Cardiac muscle cell (in vitro differentiated cells and primary cell): ENCODE measurements at places on chromosomes 2 and 18. TPM values are rescaled to one million over a fixed set of nuclear protein-coding genes. Genes with fewer than 3 reads are reported as not detected.

CHST9 gene
- 0.04 and 0.36 TPM in 2 replicates for total RNA-seq

AMER3 gene
- 0.25 and 1.2 TPM in 2 replicates for total RNA-seq

MBD5 gene
- 17.7 and 44.5 TPM in 2 replicates for total RNA-seq

SH2D6 gene
- total RNA-seq, result not detected in 2 replicates

RFTN2 gene
- total RNA-seq, result 2.8 and 8.3 TPM in 2 replicates

TUBA3E gene
- total RNA-seq, result not detected in 2 replicates

C2orf15 gene
- 2.3 and 2.4 TPM in 2 replicates for total RNA-seq

- DNase-seq, result no peak
- no peaks in the 10 kb centered on the region for H3K4me1 ChIP-seq
- H3K27me3 ChIP-seq, result no peaks in the 10 kb centered on the region
- no peaks in the 10 kb centered on the region for H3K36me3 ChIP-seq
These were observed 297.7 kb downstream of the SATB2 start for GRCh38 chr2:199160081-199160480.

DNA sequence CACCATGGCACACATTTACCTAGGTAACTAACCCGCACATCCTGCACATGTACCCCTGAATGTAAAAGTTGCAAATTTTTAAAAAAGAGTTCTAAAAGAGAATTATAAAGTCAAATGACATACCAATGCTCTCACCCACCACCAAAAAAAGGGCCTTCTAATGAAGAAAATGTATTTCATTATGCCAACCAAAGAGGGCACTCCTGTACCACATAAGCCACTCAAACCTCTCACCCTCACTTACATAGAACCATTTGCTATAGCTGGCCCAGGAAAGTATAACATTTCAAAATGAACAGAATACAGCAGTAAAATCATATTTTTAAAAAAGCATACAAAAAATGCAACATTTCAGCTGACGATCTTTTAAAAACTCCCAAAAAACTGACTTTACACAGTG lies 241.5 kb upstream of the PKDCC start:
- no peak overlapping the region for H3K27ac ChIP-seq
- no peaks in the 10 kb centered on the region for H3K36me3 ChIP-seq
- no peaks in the 10 kb centered on the region for H3K4me1 ChIP-seq
- no peak overlapping the region for H3K4me3 ChIP-seq
- H3K27me3 ChIP-seq, result no peaks in the 10 kb centered on the region
- no peak for DNase-seq

DNA sequence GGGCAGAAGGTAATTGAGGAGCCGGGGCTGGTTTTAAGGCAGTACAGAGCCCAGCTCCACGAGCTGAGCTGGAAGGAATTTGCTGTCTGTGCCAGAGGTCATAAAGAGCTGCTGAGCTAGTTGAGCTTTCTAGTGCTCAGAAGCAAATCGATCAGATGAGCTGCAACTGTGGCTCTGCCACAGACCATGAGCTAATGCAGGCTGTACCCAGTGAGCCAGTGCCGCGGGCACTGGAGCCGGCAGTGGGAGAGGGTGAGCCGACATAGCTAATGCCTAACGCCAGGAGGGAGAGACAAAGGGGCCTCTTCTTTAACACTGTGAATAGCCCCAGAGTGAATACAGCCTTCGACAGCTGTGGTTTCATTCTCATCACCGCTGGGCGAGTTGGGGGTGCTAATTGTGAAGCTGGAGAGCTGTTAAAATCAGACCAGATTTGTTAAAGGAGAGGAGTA lies 410.1 kb upstream of the TCF4 start:
- H3K4me3 ChIP-seq, result no peak overlapping the region
- no peaks in the 10 kb centered on the region for H3K4me1 ChIP-seq
- no peaks in the 10 kb centered on the region for H3K27me3 ChIP-seq
- no peak overlapping the region for H3K27ac ChIP-seq
- DNase-seq, result peak; percentile 19
- no peaks in the 10 kb centered on the region for H3K36me3 ChIP-seq

GRCh38 chr18:71995904-71996465 lies 548.2 kb downstream of the CBLN2 start:
- no peak for DNase-seq
- no peak overlapping the region for H3K27ac ChIP-seq
- H3K36me3 ChIP-seq, result no peaks in the 10 kb centered on the region
- no peaks in the 10 kb centered on the region for H3K4me1 ChIP-seq

DNA sequence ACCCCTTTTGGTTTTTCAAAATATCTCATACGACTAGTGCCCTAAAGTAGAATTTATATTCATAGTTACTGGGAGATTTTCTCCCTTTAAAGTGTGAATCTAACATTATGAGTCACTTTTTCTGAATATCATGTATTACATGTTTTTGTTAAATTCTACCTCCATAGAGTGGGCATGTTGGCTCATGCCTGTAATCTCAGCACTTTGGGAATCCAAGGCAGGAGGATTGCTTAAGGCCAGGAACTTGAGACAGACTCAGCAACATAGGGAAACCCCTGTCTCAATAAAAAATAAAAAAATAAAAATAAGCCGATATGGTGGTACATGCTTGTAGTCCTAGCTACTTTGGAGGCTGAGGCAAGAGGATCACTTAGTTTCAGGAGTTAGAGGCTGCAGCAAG lies 45.3 kb upstream of the UNC80 start:
- H3K27ac ChIP-seq, result no peak overlapping the region
- no peak for DNase-seq
- H3K4me1 ChIP-seq, result no peaks in the 10 kb centered on the region
- H3K36me3 ChIP-seq, result no peaks in the 10 kb centered on the region
- H3K27me3 ChIP-seq, result no peaks in the 10 kb centered on the region

DNA sequence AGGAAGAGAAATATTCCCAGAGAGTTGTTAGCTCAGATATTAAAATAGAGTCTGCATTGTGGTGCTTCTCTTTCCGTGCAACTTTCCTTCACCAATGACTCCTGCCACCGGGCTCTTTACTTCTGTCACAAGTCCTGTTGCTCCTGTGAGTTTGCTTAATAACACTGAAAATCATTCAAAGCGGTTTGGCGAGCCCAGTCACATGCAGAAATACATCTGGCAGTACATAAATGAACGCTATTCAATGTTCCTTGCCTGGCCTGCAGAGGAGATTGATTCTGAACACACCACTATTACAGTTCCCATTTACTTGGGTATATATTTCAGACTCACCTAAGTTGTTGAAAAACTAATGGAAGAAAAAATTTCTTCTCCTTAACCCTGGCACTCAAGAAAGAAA lies 276.6 kb downstream of the ZNF521 start:
- no peaks in the 10 kb centered on the region for H3K36me3 ChIP-seq
- DNase-seq, result no peak
- peak overlapping the region; percentile 2 for H3K27ac ChIP-seq
- H3K4me3 ChIP-seq, result no peak overlapping the region
- H3K4me1 ChIP-seq, result peaks cover 44% of the 10 kb centered on the region
- no peaks in the 10 kb centered on the region for H3K27me3 ChIP-seq

DNA sequence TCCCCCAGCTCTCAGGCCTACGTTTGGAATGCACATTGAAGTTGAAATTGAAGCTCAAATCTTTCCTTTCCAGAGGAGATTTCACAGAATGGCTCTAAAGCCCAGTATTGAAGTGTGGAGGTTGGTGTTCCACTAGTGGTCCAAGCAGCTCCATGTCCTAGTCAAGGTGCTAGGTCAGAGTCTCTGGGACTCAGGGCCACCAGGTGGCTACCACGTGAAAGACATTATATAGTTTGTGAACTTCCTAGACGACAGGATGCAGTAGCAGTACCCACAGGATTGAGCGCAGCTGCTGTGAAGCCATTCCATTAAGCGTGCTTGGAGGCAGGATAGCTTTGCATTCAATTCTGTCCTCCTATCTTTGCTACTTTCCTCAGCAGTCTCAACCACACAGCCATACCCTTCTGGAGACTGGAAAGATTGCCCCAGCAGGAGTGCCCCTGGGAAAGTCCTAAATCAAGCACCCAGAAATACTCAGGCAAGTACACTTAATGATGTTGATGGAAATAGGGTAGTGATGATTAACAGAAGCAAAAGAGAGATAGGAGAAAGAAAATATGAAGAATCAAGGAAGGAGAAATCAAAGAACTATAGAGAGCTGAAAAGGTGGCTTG lies 4.7 kb upstream of the TGFA start:
- no peaks in the 10 kb centered on the region for H3K36me3 ChIP-seq
- no peak overlapping the region for H3K4me3 ChIP-seq
- DNase-seq, result no peak

DNA sequence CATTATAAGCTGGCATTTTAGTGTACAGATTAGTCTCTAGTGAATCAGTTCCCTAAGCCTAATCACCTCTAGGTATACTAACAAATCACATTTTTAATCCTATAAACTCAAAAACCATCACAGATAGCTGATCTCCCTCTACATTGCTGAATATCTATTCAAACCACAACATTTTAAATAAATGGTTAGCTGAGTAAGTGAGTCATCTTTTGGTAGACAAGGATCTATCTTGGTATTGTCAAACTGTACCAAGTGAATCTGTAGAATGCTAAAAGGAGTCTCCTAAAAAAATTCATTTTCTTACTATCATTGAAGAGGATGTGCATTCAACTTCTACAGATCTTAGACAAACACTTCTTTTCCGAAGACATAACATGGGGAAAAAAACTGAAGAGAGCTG lies 40.7 kb downstream of the INO80D start:
- no peak overlapping the region for H3K27ac ChIP-seq
- H3K4me3 ChIP-seq, result no peak overlapping the region
- no peaks in the 10 kb centered on the region for H3K27me3 ChIP-seq
- peaks cover 5% of the 10 kb centered on the region for H3K36me3 ChIP-seq
- H3K4me1 ChIP-seq, result no peaks in the 10 kb centered on the region

- H3K36me3 ChIP-seq, result no peaks in the 10 kb centered on the region
- H3K4me3 ChIP-seq, result no peak overlapping the region
- peaks cover 47% of the 10 kb centered on the region for H3K4me1 ChIP-seq
- no peak for DNase-seq
- H3K27ac ChIP-seq, result no peak overlapping the region
These were observed 74.2 kb upstream of the SERTAD2 start for GRCh38 chr2:64727843-64728463.

GRCh38 chr2:47134386-47135090 lies 20.6 kb downstream of the STPG4 start:
- H3K27me3 ChIP-seq, result no peaks in the 10 kb centered on the region
- no peak overlapping the region for H3K27ac ChIP-seq
- no peak for DNase-seq
- no peak overlapping the region for H3K4me3 ChIP-seq
- no peaks in the 10 kb centered on the region for H3K4me1 ChIP-seq

DNA sequence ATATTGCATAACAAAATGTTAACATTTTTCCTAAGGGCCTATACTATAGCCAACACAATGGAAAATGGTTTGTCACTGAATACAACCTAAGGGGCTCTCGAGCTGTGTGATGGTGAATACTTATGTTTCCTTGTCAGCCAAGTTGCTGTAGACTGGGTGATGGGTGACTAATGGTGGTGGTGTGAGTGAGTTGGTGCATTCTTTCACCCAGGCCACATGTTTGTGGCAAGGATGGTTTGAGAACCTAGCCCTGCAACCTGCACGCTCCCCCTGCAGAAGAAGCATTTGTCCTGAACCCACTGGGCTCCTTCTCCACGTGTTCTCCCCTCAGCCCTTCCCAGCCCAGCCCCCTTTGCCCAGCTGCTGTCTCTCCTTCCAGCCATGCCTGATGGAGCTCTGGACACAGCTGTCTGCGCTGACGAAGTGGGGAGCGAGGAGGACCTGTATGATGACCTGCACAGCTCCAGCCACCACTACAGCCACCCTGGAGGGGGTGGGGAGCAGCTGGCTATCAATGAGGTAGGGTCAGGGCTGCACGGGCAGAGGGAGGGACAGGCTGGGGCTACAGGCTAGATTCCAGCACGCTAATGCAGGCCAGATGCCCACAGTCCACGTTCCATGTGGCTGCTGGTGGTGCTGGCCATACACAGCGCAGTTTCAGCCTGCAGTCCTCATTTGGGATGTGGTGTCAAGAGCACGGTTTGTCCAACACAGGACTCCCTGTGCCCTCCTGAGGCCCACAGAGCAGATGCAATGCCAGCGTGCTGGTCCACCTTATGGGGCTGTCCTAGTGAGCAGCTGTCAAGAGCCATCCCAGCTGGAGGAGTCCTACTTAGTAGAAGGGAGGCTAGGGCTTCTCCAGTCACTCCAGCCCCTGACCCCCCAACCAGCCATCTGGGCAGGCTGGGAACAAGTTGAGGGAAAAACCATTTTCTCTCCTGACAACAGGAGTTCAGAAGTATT lies 65.4 kb downstream of the FAM168B start:
- H3K27me3 ChIP-seq, result no peaks in the 10 kb centered on the region
- no peak overlapping the region for H3K4me3 ChIP-seq
- H3K36me3 ChIP-seq, result no peaks in the 10 kb centered on the region
- H3K27ac ChIP-seq, result no peak overlapping the region
- peaks cover 18% of the 10 kb centered on the region for H3K4me1 ChIP-seq
- DNase-seq, result no peak

GRCh38 chr2:217614498-217614897 lies 388.3 kb downstream of the TNS1 start:
- DNase-seq, result no peak
- H3K27ac ChIP-seq, result no peak overlapping the region
- peaks cover 25% of the 10 kb centered on the region for H3K4me1 ChIP-seq
- H3K36me3 ChIP-seq, result no peaks in the 10 kb centered on the region

- H3K27me3 ChIP-seq, result no peaks in the 10 kb centered on the region
- no peak overlapping the region for H3K4me3 ChIP-seq
- DNase-seq, result no peak
- no peak overlapping the region for H3K27ac ChIP-seq
These were observed 139.3 kb upstream of the FBXO11 start for GRCh38 chr2:48045613-48046012.

DNA sequence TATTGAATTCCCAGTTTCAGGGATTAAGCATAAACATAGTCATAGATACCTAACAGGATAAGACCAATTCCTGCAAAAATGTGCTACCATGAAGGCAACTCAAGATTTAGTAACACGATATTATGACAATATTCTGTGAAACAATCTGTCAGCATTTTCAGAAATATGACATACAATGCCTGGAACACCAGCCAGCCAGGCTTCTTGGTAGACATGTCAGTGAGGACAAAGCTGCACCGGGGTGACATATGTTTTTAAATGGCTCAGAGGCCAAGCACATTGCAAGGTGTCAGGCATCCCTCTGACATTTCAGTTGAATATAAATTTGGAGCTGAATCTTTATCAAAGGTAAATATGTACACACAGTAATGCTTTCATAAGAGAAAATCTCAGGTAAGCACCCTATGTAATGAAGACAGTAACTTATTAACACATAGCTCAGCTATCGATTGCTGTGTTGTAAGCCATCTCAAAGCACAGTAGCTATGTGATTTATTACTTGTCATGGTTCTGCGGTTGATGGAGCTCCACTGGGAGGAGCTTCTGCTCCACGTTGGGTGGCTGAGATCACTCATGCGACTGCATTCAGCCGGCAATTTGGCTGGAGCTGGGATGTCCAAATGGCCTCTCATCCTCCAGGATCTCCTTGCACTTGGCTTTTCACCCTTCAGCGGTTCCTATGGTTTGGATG lies 31.9 kb upstream of the EML6 start:
- H3K36me3 ChIP-seq, result no peaks in the 10 kb centered on the region
- H3K27me3 ChIP-seq, result no peaks in the 10 kb centered on the region
- no peak overlapping the region for H3K4me3 ChIP-seq
- H3K4me1 ChIP-seq, result no peaks in the 10 kb centered on the region

GRCh38 chr2:238811759-238812158 lies 36.1 kb upstream of the TWIST2 start:
- H3K27me3 ChIP-seq, result no peaks in the 10 kb centered on the region
- DNase-seq, result peak; percentile 19
- H3K4me3 ChIP-seq, result no peak overlapping the region
- no peaks in the 10 kb centered on the region for H3K36me3 ChIP-seq
- H3K27ac ChIP-seq, result no peak overlapping the region
